ENCODE measurements at places on chromosomes 1 and 21.

GRCh38 chr1:200306944-200307754, 102.7 kb downstream of the ZNF281 start:
- DNase-seq, result peak; percentile 39

- no peak for DNase-seq
Measured at GRCh38 chr1:43522431-43522775, 8.3 kb upstream of the PTPRF start.

GRCh38 chr21:45366931-45367401, 38.0 kb upstream of the COL18A1 start:
- peak; percentile 95 for DNase-seq

GRCh38 chr1:78892260-78892840, 114.2 kb downstream of the ADGRL4 start:
- no peak for DNase-seq

GRCh38 chr1:2316451-2316961, 74.8 kb downstream of the MORN1 start:
- no peak for DNase-seq

- DNase-seq, result no peak
Measured at GRCh38 chr1:186996816-186997215, 168.1 kb downstream of the PLA2G4A start.

DNA sequence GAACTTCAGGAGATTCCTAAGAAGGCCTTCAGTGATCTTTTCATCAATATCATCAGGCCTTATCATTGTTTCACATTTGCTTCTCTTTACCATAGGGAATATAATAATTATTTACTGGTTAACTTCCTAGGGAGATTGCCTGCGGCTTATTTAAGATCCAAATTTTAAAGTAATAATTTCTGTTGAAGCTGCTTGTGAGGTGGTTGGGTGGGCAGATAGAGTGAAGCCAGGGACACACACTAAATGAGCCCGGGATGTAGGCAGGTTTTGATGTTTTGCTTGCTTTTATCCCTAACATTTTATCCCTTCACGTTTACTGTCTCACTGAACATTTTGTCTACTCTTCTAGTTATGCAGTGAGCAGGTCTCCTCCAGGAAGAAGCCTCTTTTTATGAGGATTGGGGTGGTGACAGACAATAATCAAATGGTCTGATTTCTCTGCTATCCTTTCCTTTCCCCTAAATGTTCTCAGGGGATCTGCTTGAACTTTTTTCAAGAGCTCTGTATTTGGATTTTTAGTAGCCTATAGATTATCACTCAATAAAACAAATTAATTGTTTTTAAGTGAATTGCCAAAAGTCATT, 164.7 kb downstream of the RUNX1 start:
- DNase-seq, result no peak

- DNase-seq, result no peak
Measured at GRCh38 chr1:241308011-241308410, 49.0 kb downstream of the RGS7 start.

GRCh38 chr1:56808410-56808809, 10.8 kb downstream of the FYB2 start:
- no peak for DNase-seq

- DNase-seq, result peak; percentile 83
Measured at GRCh38 chr1:27292106-27292505, 29.9 kb upstream of the TMEM222 start.

GRCh38 chr1:30213936-30214335, 509.4 kb downstream of the MATN1 start:
- no peak for DNase-seq

DNA sequence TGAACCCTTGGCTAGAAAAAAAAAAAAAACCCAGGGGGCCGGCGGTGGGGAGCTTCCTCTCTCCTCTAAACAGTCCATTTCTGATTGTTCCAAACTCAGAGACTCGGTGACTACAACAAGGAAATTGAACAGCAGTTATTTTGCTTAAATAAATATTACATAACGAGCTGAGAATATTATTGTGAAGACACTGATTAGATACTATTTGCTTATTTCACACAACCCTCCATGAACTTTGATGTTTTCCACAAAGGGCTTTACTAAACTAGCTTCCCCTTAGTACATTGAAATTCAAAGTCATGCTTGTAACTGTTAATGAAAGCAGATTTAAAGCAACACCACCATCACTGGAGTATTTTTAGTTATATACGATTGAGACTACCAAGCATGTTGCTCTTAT, at the start of gene CFHR5:
CFHR5 (plus strand) TSS at position 279 of the 400 bp plus-strand sequence; CDS start at position 388, 109 bp downstream.
- DNase-seq, result no peak

GRCh38 chr1:6591222-6591621, 11.4 kb downstream of the ZBTB48 start:
- DNase-seq, result no peak

DNA sequence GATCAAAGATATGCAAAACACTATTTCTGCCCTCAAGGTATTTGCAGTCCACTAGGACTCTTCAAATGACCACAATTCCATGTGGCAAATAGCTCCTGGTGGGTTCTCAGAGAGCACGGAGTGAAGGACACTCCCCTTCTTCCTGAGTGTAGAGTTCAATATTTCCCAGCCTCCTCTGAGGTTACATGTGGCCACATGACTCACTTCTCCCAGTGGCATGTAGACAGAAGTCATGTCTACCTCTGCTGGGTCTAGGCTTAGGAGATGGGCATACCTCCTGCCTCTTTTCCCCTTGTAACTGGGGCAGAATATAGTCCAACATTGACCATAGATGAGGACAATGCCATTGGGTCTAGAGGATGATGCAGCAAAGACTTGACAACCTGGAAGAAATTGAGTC, 191.4 kb downstream of the MIS18A start:
- DNase-seq, result no peak

DNA sequence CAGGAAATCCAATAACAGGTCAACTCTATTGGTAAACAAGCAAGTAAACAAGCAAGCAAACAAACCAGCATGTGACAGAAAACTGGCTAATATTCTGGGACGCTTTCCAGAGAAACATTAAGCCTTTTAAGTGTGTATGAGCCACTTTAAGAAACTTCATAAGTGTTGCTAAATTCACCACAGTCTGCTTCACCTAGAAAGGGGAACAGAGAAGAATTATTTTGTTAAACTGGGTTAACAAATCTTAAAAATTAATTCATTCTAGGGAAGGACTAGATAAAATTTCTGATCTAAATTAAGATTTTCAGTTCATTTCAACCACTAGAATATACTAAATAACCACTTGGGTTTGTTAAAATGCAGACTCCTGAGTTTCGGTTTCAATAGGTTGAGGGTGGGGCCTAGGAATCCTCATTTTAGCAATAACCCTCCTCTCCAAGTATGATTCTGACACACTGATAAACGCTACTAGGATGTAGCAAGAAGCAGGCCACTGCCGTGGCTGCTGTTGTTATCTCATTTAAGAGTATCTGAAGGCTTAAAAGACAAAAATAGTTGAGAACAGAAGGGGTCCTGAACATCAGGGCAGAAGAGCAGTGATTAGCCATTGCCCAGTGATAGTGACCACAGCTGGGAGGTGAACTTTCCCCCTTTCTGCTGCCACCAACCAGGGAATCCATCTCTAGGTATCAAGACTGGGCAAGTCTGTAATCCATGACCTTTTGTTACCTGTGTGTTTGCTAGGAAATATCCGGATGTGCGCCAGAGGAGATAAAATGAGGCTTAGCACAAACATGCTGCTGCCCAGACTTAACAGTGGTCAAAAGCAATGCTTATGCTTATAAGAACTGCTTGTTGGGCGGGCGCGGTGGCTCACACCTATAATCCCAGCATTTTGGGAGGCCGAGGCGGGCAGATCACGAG, 11.2 kb downstream of the CREG1 start:
- no peak for DNase-seq

DNA sequence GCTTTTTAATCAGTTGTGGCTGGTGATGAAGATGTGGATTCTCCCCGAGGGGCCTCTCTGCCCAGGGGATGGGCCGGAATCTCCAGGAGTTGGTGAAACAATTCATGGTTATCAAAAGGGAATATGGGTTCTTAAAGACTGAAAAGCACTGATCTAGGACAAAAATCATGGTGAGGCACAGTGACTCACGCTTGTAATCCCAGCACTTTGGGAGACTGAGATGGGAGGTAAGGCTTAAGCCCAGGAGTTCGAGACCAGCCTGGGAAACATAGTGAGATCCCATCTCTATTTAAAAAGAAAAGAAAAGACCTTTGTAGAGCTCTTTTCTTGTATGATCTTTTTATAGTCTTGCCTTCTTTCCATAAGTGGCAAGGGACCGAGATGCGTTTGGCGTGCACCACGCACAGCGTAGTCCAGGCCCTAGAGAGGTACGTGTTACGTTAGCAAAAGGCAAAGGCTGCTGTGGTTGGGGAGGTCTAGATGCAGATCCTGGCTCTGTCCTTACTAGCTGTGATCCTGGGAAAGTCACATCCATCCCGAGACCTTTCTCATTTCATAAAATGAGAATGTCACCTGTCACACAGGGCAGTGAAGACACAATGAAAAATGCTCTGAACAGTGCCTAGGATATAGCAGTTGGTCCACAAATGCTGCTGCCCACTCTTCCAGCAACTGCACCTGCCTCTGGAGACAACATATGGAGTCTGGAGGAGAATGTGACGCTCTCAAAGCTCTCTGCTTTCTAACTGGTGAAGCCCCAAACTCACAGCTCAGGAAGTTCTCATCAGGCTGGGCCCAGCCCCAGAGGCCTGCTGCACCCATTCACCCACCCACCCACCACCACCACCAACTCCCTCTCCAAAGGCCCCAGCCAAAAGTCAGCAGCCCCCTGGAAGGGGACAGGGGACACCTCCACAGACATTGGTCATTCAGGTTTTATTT, 54.8 kb downstream of the KIF21B start:
- DNase-seq, result peak; percentile 20

All from RCC 7860 (cell line).